Urinary bladder (tissue), 4 donors: ENCODE measurements at places on chromosomes 6 and 20. TPM values are rescaled to one million over a fixed set of nuclear protein-coding genes. Genes with fewer than 3 reads are reported as not detected.

GRCh38 chr20:24017458-24017755 lies 28.8 kb upstream of the GGTLC1 start:
- DNase-seq = no peak

GRCh38 chr20:23637282-23638221 lies at the start of gene CST3:
Gene CST3, minus strand, starts transcription at chr20:23637955. Its CDS starts 93 bp downstream, at chr20:23637862.
- peak; percentile 63 for DNase-seq

GRCh38 chr6:23181356-23182110 lies 612.2 kb downstream of the HDGFL1 start:
- no peak for DNase-seq

- DNase-seq = no peak
Measured at GRCh38 chr6:145608850-145609249, 126.5 kb downstream of the EPM2A start.

DNA sequence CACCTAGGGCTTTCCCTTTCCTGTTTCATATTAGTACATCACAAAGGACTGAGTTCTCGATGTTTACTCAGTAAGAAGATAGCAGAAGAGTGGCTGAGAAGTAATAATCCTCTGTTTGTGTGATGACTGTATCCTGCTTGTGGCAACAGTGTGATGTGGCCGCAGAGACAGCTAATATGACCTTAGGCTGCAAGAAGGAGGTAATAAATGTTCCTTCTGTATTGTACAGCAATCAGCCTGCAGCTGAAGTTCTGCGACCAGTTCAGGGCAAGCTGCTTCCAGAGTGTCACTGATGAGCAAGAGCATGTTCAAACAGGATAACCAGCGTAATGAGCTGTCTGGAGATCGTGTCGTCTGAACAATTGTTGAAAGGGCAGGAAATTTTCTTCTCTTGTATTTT lies 70.9 kb downstream of the OPN5 start:
- DNase-seq = no peak

DNA sequence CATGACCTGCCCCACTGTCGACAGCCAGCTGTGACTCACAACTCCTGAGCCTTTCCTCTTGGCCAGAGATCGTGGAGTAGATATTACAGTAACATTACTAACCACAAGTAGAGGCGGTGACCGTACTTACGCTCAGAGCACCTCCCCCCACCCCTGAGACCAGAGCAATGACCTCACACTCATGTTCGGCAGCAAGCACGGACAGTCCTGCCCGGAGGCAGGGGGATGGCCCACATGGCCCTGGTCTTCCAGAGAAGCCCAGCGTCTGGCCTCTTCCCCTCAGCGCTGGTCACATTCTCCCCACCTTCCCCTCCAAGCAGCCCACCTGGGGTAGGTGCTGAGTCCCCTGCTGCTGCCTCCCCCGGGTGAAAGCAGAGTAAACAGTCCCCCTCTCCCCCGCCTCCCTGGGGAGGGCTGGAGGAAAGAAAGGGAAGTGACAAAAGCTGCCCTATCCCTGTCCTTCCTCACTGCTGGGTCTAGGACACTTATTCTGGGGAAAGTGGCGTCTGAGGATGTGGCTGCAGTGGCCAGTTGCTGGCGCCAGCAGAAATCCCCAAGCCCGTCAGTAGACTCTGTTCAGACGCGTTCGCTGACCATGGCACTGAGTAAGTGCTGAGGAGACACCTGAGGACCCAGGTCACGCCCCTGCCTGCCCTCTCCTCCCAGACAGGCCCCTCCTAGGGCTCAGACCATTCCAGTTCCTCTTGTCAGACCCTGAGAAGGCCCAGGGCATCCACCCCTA lies 68.5 kb downstream of the MRPL14 start:
- DNase-seq = no peak

DNA sequence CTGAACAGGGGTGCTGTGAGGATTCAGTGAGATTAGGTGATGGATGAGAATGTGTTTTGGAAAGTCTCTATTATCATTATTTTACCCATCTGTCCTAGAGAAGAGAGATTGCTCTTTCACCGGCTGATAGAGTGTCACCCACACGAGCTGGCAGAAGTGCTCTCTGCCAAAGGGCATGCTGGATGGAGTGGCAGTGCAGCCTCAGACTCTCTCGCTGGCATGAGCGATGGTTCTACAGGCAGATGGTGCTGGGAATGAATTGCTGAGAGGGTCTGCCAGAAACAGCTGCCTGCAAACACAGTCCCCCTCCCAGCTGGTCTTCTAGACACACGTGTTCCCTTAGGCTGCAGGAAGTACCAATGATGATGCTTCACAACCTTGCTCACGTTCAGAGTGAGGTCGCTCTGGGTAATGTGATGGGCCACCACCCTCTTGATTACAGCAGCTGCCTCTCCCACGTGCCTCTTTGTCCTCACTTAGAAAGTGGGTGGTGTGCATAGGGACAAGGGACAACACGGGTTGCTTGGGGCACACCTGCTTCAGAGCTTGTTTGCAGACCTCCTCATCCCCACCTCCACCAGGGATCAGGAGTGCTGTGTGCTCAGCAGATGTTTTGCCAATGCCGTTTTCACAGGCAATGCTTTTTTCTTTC lies 84.7 kb downstream of the FOXA2 start:
- DNase-seq = no peak

GRCh38 chr20:23649242-23649641 lies 11.5 kb upstream of the CST3 start:
- DNase-seq = no peak

- no peak for DNase-seq
Measured at GRCh38 chr6:1747531-1747930, 137.8 kb downstream of the FOXC1 start.

DNA sequence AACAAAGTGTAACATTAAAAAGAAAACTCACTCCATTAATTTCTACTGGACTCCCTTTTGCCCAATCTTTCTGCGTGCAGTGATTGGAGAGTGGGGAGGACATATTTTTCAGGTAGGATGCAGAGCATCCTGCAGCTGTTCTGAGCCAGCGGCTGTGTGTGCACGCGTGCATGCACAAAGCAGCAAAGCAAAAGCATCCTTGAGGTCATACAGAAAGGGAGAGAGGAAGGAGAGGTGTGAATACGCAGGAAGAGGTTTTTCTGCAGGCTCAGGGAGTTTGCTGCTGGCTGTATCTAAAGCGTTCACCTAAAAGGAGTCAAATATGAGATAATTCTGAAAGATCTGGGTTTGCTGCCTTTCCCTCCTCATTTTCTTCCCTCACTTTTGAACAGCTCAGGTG lies 108.4 kb downstream of the HUS1B start:
- no peak for DNase-seq

GRCh38 chr6:66538551-66539135 lies 831.6 kb upstream of the EYS start:
- no peak for DNase-seq

- DNase-seq = no peak
Measured at GRCh38 chr6:68901044-68901443, 266.0 kb downstream of the ADGRB3 start.

GRCh38 chr6:111727802-111728201 lies 122.1 kb upstream of the TRAF3IP2 start:
- DNase-seq = no peak

DNA sequence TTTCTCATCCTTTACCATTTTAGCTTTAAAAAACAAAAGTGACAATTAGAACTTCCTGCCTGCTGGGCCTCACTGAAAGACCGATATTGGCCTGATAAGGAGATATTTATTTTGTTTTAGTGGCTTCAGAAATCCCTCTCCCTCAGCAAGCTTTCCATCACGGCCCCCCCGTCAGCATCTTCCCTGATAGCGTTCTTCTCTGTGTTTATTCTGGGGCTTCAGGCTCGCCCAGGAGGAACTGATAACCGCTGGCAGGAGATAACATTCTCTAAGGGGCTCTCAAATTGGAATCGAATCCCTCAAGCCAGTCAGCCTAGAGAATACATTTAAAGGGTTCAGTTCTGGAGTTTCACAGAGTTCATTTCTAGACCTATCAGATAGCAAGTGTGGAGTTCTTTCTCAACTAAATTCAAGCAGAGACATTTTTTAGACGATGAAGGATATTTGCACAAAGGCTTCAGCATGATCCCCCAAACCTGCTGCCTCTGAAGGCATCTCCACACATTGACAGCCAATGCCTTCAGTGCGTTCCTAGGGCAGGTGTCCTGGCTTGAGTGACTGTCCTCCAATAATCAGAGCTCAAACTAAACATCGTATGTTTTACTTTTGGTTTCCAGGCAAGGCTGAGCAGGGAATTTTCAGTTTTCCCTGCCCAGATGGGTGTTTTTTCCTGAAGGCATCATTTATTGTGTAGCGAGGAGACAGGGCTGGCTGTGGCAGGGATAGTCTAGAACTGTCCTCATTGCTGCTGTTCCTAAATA lies 17.0 kb downstream of the PRDM1 start:
- DNase-seq = no peak

- DNase-seq = no peak
Measured at GRCh38 chr6:111585241-111585973, 20.3 kb downstream of the TRAF3IP2 start.

DNA sequence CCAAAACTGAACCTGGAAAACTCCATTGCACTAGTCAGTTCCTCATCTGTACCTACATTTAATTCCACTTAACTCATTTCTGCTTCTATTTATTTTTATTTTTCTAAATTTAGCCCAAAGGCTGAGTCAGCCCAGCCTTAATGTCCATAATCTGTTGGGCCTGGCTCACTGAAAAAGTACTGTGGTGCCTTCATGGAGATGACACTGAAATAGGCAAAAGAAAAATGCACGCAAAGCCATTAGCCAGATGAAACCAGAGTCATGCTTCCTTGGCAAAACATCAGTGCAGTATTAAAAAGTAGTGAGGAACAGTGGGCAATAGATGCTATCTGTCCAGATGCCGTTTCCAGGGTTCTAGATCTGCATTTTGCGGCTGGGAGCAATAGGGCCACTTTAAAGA lies 14.7 kb upstream of the PLCB4 start:
- DNase-seq = no peak

- DNase-seq = no peak
Measured at GRCh38 chr6:29809249-29809648, 18.4 kb upstream of the HLA-G start.

GRCh38 chr6:21887231-21888185 lies 294.0 kb downstream of the SOX4 start:
- DNase-seq = no peak

GRCh38 chr6:169702840-169703246 lies 917 bp downstream of the C6orf120 start:
- DNase-seq = no peak

GRCh38 chr6:124963416-124963785 lies 1.2 kb downstream of the RNF217 start:
- DNase-seq = peak; percentile 15

DNA sequence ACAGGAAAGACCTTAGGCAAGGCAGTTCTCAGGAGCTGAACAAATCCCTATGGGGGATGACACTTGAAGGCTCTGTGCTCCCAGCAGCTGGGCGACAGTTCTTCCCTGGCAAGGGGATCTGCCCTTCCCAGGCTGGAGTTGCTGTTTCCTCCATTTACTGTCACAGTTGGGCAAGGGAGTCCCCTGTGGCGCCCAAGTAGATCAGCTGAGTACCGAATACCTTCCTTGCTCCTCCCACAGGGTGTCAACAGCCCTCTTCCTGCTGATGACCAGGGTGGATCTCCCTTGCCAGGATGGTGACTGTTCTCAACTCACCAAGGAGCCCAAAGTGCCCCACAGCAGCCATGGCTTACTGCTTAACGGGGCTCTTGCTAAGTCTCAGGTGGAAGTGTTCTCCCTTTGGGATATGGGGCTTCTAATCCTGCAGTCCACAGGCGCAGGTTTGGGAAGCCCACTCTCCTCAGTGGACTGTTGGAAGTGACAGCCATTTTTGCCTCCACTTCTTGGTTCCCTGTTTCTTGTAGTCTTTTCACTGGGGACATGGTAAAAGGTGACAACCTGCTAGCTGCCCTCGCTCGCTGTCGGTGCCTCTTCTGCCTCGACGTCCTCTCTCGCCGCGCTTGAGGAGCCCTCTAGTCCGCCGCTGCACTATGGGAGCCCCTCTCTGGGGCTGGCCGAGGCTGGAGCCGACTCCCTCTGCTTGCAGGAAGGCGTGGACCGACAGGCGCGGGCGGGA lies 5.7 kb upstream of the PSMG4 start:
- DNase-seq = no peak

DNA sequence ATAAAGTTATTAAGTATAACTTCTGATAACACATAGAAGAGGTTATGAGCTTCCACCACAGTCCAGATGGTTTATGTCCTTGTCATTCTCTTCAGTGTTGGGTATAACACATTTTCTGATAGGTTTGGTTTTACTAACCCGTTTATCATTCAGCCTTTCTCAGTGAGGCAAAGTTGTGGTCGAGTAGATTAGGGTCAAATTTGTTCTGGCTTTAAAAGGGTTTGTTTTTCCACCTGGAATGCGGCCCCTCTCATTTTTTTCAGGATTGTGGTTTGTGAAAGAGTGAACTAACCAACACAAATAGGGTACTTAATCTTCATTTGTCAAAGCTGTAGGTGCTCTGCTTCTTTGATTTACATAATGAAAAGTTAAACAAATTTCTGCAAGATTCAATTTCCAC lies 204.2 kb upstream of the ASCC3 start:
- DNase-seq = no peak

DNA sequence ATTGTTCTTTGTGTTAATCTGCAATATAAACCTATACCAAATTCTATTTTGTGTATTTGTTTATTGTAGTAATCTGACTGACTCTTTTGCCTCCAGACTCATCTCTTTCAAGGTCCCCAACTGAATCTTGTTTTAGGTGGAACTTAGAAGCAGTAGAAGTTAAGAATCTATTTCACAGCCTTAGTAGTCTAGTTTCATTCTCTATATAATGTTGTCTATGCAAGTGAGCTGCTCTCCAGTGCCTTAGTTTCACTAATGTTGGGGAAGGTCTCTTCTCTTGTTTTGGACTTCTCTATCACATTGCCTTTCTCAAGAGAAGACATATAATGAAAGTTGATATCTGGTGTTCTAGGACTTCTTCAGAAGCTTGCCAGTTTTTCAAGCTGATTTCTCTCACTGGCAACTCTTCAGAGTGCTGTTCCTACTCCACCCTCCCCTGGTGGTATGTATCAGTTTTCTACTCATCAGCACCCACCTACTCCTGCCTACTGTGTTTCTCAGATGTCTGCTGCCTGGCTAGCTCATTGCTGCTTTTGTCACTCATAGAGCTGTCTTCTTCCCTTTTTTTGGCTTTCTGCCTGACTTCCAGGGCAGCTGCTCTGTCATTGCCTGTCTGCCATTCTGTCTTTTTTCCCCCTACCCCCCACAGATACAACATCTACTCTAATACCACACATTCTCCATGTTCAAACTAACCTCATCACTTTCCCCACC lies 82.1 kb downstream of the PTPRA start:
- no peak for DNase-seq

Gene HLA-DRB5
- 3.8 TPM for total RNA-seq

Gene BACH2
- total RNA-seq = 7.5 TPM

Gene KIF25
- not detected for total RNA-seq

Gene PIGU
- total RNA-seq = 17.3 TPM

Gene IPCEF1
- total RNA-seq = 3.0 TPM

Gene ARHGAP18
- 39.5 TPM for total RNA-seq

Gene LINC00237
- total RNA-seq = not detected

Gene ADGRB3
- 29.4 TPM for total RNA-seq

Gene FHL5
- 3.0 TPM for total RNA-seq

Gene ANKRD66
- not detected for total RNA-seq

Gene RAET1L
- total RNA-seq = not detected

Gene L3MBTL3
- 15.1 TPM for total RNA-seq

Gene MUC22
- total RNA-seq = not detected

Gene MRS2
- total RNA-seq = 22.3 TPM

Gene ZC2HC1B
- total RNA-seq = not detected

Gene LRFN2
- 0.11 TPM for total RNA-seq

Gene TNFRSF6B
- total RNA-seq = 0.42 TPM

Gene MED23
- total RNA-seq = 66.9 TPM

Gene SLC22A2
- not detected for total RNA-seq

Gene METTL24
- 19.2 TPM for total RNA-seq

Gene DEFB124
- not detected for total RNA-seq
